Neural crest cell (in vitro differentiated cells): ENCODE measurements at places on chromosomes 7 and 10.

- DNase-seq = no peak
Observed at GRCh38 chr10:58574058-58574457, 61.4 kb downstream of the BICC1 start.

DNA sequence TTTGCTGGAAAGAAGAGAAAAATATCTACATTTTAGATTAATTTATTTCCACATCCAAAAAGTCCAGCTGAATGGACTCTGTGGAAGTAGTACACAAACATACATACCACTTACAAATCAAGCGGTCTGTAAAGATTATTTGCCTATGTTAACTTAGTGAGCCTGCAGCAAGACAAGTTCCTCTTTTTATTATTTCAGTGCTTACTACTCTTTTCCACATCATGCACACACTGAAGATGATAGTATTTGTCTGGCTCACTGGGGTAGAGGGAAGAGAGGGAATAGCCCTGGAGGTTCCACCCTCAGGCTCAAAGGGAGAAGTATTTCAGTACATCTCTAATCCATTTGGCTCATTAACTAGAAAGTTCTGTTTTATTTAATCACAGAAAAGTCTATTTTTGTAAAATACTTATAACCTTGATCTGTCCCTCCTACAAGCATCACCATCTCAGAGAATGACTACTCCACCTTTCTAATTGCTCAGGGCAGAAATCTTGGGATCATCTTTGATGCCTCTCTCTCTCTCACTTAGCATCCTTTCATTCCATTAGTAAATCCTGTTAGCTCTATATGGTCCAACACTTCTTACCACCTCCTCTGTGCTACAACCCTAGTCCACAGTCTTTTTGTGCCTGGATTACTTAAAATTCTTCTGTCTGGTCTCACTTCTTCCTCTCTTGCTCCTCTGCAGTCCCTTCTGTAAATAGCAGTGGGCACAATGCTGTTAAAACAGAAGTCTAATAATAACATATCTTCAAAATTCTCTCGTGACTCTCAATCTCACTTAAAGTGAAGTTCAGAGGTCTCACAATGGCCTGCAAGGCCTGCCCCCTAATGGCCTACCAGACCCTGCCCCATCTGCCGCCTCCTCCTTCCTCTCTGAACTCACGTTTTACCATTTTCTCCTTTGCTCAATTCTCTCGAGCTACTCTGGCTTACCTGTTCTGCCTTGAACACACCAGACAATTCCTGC is 64.3 kb upstream of the CCDC6 start:
- DNase-seq = no peak

- DNase-seq = no peak
Observed at GRCh38 chr7:115683093-115683492, 347.5 kb downstream of the TFEC start.

- DNase-seq = no peak
Observed at GRCh38 chr7:84536271-84536870, 341.8 kb upstream of the SEMA3A start.
